Activated CD4-positive, alpha-beta T cell treated with anti-CD3 and anti-CD28 coated beads, Interleukin-2, Interleukin-4, amounts not matched to agents 100 ng/mL and 50 ng/mL, durations not matched to agents 16 hours and 8 hours (primary cell): ENCODE measurements at places on chromosomes 12 and 14.

- no peak for DNase-seq
These were observed 16.4 kb upstream of the CELA1 start for GRCh38 chr12:51362747-51363342.

- DNase-seq: no peak
These were observed 56.2 kb downstream of the CCNK start for GRCh38 chr14:99537399-99537798.

- no peak for DNase-seq
These were observed 25.7 kb downstream of the TBC1D15 start for GRCh38 chr12:71865166-71865713.

GRCh38 chr14:101476258-101476915, 84.9 kb upstream of the DIO3 start:
- DNase-seq: no peak

DNA sequence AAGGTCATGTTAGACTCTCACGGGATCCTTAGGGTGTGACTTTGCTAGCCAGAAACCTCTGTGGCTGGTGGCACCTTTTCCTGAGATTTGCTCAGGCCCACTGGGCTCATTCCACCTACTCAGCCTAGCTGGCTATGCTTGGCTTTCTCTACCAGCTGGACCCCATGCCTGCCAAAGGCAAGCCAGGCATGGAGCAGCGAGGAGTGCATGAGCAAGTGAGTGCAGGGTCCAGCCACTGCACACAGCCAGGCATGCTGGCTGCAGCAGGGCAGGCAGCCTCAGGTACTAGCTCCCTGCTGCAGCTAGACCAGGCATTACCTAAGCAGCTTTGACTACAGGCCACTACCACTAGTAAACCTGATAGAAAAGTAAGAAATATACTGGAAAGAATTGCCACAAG, 29.7 kb upstream of the PAPLN start:
- DNase-seq: no peak

GRCh38 chr12:46494424-46494823, 121.9 kb upstream of the SLC38A2 start:
- no peak for DNase-seq

GRCh38 chr14:80644826-80645225, 296.7 kb downstream of the CEP128 start:
- DNase-seq: no peak

- DNase-seq: no peak
These were observed 24.7 kb downstream of the FOXN4 start for GRCh38 chr12:109284392-109284791.

- DNase-seq: peak; percentile 85
These were observed 93.3 kb downstream of the NINJ2 start for GRCh38 chr12:569803-570434.

GRCh38 chr12:65755596-65755978, 68.7 kb upstream of the HMGA2 start:
- DNase-seq: no peak

GRCh38 chr12:49292729-49293055, 2.3 kb upstream of the PRPH start:
- no peak for DNase-seq

- DNase-seq: no peak
These were observed 945 bp upstream of the HIP1R start for GRCh38 chr12:122834104-122834920.

DNA sequence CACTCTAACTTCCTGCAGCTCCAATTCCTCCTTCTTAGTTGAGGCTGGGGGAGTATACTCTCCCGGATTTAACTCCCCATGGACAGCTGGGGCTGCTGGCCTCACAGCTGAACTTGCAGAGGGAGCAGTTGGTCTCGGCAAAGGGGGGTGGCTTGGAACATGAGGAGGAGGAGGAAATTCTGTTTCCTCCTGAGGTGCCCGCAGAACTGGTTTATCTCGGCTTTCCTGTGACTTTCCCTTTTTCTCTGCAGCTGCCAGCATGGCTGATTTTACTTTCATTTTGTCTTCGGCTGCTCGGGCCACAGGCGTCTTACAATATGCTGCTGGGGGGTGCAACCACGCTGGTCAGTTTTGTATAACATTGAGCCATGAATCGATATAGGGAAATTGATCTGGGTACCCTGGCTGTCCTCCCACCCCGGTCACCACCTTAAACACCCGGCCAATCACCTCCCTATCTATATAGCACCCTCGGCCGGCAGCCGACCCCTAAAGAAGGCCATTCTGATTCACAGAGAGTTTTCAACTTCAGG, 1317.6 kb downstream of the TMEM121 start:
- peak; percentile 35 for DNase-seq

DNA sequence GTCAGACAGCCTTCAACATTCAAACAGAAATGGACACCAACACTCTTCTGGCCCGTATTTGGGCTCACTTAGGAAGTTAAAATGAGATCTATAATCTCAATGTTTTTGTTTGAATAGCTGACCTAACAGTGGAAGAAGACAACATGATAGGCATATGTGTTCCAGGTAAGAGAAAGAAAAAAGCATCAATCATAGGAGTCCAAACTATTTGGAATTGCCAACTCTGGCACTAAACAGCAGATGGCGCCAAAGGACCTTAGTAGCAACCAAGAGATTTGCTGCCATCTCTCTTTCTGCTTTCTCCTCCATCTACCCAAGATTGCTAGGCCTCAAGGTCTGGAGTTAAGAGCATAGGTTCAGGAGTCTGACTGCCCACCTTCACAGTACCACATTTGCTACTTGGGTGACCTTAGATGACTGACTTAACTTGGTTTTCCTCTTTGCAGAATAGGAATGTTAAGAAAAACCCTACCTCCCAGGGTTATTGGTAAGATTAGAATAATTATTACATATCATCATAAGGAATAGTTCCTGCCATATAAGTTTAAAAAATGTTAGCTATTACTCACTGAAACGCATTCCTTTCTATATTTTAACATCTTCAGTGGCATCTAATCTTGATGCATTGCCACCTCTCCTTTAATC, 30.2 kb downstream of the PEX5 start:
- peak; percentile 71 for DNase-seq

DNA sequence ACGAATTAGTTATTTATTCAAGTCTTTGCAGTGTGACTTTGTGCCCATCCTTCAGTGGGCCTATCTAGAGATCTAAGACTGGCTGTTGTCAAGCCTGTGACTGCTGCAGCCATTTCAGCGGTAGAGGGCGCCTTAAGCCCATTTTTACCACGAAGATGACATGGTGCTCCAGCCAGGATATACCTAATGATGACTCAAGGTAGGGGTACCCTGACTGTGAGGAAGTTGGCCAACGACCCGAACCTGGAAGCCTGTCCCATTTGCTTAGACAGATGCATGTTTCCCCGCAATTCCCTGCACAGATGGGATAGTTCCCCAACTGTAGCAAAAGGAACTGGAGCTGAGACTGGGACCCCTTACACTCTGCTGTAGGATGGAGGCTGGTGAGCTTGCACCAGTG, 41.3 kb downstream of the RAB3IP start:
- no peak for DNase-seq

- DNase-seq: peak; percentile 10
These were observed 164.8 kb downstream of the ZFP36L1 start for GRCh38 chr14:68627868-68628604.

- no peak for DNase-seq
These were observed 50.0 kb downstream of the ADGRD1 start for GRCh38 chr12:131003716-131004045.
